ENCODE measurements at places on chromosomes 3 and 15.

DNA sequence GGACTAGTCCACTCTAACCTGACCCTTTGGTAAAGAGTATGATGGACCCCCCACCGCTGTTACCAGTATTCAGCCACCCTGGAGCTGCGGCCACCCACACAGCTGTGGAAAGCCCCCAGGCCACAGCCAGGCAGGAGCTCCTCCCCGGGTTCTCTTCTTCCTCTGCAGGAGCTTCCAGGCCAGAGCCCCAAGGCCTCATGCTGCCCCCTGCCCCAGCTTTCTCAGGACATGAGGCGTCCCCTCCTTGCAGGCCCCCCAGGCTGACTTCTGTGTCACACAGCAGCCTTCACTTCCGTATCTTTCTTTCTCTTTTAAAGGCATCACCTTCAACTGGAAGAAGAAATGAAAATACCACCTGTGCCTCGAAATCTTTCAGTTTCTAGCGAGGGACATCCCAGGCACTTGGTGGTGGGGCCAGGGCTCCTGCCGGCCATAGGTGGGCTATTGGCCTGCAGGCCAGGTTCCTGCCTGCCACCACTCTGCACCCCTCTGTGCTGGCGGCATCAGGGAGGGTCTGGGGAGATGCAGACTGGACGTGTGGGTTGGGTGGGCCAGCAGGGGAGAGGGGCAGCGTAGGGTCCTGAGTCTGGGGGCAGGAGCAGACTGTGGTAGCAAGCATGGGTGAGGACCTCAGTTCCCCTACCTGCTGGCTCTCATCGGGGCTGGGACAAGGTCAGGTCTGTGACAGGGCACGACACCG is 19.9 kb downstream of the KLF13 start:
- DNase-seq, result no peak

GRCh38 chr3:159654183-159655134 is 334.2 kb upstream of the IL12A start:
- DNase-seq, result no peak

- DNase-seq, result no peak
These were observed 1575.1 kb downstream of the OTOL1 start for GRCh38 chr3:163071713-163072112.

GRCh38 chr3:138234401-138235179 is 47.5 kb downstream of the ARMC8 start:
- DNase-seq, result no peak

DNA sequence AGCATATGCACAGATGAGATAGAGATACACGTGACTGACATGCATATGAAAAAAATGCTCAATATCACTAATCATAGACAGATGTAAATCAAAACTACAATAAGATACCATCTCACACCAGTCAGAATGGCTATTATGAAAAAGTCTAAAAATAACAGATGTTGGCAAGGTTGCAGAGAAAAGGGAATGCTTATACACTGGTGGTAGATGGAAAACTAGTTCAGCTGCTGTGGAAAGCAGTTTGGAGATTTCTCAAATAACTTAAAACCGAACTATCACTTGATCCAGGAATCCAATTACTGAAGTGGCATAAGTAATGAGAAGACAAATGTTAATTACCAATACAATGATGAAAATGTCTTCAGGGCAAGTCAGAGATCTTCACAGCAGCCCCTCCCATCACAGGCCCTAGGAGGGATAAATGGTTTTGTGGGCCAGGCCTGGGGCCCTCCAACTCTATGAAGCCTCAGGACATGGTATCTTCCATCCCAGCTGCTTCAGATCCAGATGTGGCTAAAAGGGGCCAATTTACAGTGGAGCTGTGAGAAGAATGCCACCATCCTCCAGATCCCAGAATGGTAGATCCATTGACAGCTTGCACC is 71.4 kb upstream of the PLSCR4 start:
- DNase-seq, result no peak

DNA sequence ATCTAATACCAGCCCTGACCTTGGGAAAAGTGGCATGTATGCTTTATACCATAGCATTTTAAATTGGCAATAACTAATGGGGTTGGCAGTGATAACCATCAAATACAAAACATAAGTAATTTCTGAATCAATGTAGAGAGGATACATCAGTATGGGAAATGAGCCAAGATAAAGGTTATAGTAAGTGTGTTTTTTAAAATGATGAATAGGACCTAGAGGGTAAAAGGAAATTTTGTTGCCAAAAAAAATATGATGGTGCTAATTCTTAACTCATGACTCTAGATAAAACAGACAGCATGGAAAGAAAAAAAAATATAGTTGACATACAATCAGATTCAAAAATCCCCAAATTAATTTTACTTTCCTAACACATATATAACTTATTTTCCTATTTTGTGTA is 75.4 kb upstream of the ROBO1 start:
- DNase-seq, result no peak

DNA sequence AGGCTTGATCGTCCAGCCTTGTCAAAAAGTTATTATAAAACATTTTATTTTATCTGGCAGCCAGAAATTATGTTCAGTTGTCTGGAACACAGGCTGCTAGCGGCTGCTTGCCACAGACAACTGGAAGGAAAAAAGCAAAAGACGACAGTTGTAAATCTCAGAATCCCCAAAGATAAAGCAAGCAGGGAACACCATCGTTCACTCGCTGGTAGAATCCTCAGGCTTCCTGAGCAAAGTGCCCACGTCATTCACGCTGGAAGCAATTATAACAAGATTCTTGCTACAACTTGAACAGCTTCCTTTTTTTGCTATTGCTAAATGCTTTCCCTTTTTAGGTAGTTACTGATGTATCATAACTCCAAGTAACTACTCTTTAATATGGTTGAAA is 33.6 kb downstream of the ADAMTS17 start:
- no peak for DNase-seq

GRCh38 chr3:78880603-78881461 is 887.0 kb downstream of the ROBO1 start:
- no peak for DNase-seq

- no peak for DNase-seq
These were observed 169.0 kb downstream of the ABHD5 start for GRCh38 chr3:43859766-43860165.

DNA sequence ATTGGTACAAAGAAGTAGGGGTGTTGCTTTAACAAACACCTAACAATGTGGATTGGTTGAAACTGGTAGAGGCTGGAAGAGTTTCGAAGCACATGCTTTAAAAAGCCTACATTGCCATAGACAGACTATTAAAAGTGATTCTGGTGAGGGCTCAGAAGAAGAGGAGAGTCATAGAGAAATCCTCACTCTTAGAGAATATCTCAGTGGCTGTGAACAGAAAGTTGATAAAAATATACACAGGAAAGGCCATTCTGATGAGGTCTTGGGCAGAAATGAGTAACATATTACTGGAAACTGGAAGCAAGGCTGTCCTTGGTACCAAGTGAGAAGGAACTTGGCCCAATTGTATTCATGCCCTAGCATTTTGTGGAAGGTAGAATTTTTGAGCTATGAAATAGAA is 173.7 kb upstream of the CRBN start:
- DNase-seq, result no peak

- DNase-seq, result no peak
These were observed 373.3 kb upstream of the RBMS3 start for GRCh38 chr3:28907616-28908015.

- no peak for DNase-seq
These were observed 46.1 kb downstream of the C2CD4A start for GRCh38 chr15:62112616-62113593.

DNA sequence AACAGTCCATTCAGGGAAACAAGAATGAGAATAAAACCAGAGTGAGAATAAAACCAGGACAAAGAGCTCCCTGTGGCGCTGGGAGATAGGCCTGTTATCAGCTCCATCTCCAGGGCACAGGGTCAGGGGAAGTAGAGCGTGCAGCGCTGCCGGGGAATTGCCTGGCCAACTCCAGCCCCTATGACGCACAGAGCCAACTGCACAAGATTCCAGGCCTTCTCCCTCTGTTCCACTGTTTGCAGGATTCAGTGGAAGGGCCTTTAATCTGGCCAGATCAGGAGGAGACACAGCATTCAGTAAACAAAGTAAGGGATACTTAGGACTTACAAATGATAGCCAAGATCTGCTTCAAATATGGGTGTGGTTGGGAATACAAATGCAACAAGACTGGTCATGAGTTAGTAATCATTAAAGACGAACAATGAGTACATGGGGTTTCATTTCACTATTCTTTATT is 49.4 kb downstream of the ITGB5 start:
- DNase-seq, result no peak

GRCh38 chr15:52031556-52031955 is 12.5 kb downstream of the MAPK6 start:
- no peak for DNase-seq

- no peak for DNase-seq
These were observed 28.5 kb downstream of the DNAJC13 start for GRCh38 chr3:132445817-132446216.

GRCh38 chr3:149605902-149606301 is 51.9 kb downstream of the WWTR1 start:
- DNase-seq, result no peak

DNA sequence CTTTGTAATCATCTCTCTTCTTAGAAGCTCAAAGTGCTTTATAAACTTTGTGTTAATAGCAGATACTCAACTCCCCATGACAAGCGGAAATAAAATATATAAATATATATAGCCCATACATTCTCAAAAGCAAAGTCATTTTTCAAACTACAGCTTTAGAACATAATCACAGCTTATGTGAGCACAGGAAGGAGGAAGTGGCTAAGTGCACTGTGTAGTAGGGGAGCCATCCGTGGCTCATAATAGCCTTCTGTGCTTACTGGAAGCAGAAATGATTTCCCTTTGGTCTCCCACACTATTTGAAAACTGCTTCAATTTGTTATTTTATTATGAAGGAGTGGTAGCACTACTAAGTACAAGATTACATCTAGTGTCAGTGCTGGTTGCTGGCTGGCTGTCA is 151.4 kb upstream of the ARL6 start:
- no peak for DNase-seq

- no peak for DNase-seq
These were observed 78.2 kb upstream of the TRPM1 start for GRCh38 chr15:31179693-31180092.

- no peak for DNase-seq
These were observed 399.9 kb downstream of the LRTM1 start for GRCh38 chr3:54527953-54528352.

DNA sequence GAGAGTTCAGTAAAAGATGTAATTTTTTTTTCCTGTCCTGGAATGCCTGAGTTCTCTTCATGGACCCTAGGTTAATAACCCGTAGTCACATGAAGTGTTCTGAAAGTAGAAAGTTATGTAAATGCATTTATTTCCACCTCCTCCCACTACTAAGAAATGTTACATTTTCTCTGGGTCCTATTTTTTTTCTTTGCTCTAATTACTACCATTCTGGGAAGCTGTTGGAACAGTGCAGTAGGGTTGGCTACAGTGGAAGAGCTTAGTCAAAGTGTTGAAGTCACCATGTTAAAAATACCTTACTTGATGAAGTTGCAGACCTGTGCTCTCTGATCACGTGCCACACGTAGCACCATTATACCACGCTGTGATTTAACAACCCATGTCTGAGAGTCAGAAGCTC is 153.8 kb upstream of the TSC22D2 start:
- no peak for DNase-seq

DNA sequence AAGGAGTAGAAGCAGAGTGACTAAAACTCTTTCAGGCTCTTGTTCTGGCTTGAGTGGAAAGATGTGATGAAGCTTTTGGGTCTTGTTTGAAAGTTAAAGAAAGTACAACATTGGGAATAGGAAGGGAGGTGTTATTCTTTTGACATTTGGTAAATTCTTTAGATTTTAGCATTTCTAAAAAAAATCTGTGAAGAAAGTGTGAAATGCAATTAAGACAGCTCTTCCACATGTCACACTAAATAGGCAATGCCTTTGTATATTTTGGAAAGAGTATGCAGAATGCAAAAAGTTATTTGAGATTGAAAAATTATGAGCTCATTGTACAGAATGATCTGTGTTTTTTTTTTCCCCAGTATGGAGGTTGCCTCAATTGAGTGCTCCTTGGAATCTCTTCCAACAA is 532.2 kb upstream of the DPPA4 start:
- no peak for DNase-seq

GRCh38 chr3:61699622-61700021 is 138.3 kb downstream of the PTPRG start:
- no peak for DNase-seq

- DNase-seq, result no peak
These were observed 11.8 kb upstream of the RIOX2 start for GRCh38 chr3:97983933-97984491.

DNA sequence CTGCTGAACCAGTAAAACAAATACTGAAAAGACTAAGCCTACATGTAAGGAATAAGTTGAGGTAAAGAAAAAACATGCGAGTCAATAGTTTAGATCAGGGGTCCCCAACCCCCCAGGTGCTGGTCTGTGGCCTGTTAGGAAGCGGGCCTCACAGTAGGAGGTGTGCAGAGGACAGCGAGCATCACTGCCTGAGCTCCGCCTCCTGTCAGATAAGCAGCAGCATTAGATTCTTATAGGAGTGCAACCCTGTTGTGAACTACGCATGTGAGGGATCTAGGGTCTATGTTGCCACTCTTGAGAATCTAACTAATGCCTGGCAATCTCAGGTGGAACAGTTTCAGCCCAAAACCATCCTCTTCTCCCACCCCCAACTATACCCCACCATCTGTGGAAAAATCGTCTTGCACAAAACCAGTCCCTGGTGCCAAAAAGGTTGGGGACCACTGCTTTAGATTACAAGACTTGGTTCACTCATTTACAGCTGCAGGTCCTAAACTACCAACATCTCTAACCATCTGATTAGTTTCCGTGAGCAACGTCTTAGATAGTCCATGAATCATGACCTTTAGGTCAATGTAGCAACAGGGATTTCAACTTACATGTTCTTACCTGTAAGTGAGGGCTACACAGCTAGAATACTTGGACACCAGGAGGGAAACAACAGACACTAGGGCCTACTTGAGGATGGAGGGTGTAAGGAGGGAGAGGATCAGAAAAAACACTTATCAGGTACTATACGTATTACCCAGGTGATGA is 66.7 kb downstream of the TRANK1 start:
- no peak for DNase-seq

DNA sequence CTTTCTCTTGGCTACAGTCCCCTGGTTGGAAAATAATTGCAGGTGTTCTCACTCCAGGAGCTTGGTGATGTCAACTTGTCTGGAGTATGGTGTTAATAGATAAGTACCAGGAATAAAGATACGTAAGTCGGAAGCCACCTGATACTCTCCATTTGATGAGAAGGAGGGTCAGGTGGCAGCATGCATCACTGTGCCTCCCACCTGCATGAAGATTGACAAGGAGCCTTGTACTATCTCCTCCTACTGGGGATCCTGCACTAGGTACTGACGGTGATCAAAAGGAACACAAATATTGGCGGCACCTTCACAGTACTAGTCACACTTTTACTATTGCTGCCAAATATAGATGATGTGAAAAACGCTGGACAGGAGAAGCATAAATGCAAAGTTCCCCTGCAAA is 32.6 kb upstream of the GABRB3 start:
- no peak for DNase-seq
